ENCODE measurements at places on chromosomes 11 and 22.

GRCh38 chr11:47566149-47566698 lies 825 bp downstream of the PTPMT1 start:
- no peak for DNase-seq

DNA sequence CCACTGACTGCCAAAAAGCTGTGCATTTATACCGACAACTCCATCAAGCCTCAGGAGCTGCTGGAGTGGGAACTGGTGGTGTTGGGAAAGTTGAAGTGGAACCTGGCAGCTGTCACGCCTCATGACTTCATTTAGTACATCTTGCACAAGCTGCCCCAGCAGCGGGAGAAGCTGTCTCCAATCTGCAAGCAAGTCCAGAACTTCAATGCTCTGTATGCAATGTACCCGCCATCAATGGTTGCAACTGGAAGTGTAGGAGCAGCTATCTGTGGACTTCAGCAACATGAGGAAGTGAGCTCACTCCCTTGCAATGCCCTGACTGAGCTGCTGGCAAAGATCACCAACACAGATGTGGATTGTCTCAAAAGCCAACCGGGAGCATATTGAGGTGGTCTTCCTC lies at the start of gene SLC22A25:
Gene SLC22A25, minus strand, starts transcription at position 67 of the 400 bp plus-strand sequence. CDS start 13,947 bp downstream, outside the sequence.
- DNase-seq: no peak

DNA sequence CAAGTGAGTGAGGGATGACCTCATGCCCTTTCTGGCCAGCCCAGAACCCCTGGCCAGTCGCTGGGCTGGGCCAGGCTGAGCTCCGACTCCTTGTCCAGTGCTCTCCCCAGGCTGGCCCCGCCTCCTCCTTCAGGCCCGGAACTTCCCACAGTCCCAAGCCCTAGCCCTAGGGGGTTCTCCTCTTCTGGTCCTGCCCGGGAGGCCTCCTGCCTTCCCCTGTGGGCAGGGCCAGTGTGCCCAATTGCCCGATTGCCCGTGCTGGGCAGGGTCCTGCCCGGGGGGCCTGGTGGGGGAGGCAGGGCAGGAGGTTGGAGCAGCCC lies 4.2 kb downstream of the TCIRG1 start:
- DNase-seq: no peak

DNA sequence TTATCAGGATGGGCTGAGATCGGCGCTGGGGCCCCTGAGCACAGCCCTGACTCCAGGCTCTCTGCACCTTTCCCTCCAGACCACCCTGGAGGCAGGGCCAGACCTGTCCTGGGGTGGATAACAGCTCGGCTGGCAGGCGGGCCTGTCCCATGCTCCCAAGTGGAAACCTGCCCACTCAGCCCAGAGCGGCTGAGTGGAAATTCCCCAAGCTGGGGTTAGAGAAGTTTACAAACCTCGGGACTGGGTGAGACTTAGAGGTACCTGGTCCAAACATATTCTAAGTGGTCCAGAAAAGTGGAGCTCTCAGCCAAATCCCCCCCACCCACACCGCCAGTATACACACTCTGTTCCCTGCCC lies 4.8 kb upstream of the FXYD2 start:
- no peak for DNase-seq

- DNase-seq: no peak
These were observed 11.4 kb upstream of the SEC14L3 start for GRCh38 chr22:30483169-30483568.

GRCh38 chr11:44008088-44008501 lies 39.7 kb upstream of the ACCSL start:
- no peak for DNase-seq

GRCh38 chr11:127598476-127598875 lies 597.9 kb upstream of the KIRREL3 start:
- no peak for DNase-seq

Measured in ACHN (cell line).